ENCODE measurements at places on chromosomes 5 and 9.

GRCh38 chr5:132386644-132387286 lies 17.3 kb downstream of the SLC22A5 start:
- DNase-seq: peak; percentile 24

- no peak for DNase-seq
Measured at GRCh38 chr5:126864042-126864688, 87.2 kb downstream of the LMNB1 start.

DNA sequence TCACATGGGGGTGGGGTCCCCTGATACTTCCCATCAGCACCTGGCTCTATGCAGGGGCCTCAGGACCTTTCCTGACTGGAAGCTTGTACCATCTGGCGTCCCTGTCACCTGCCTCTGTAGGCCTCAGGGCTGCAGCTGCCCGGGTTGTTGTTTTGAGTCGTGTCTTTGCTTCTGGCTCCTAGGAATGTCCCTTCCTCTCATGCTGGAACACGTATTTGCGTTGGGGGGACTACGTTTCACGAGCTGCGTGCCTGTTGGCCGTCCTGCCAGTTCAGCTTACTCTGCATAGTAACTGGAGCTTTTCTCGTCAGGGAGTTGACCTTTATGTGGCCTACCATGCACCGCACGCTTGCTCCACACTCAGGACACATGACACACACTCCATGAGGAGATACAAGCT lies 54.9 kb upstream of the IRX4 start:
- DNase-seq: no peak

DNA sequence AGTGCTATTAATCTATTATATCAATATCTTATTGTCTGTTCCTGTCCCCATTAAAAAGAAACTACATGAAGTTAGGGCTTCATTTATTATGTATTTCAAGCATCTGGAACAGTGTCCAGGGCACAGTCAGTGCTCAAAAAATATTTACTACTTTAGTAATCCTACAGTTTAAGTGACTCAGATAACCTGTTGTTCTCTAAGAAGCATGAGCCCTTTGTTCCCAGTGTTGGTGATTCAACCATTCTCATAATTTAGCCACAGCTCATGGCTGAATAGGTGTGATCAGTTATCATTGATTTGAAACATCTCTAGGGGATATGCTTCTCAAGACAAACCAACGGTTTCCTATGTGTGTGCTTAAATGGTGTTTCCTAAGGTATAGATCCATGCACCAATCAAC lies 292.7 kb downstream of the TMEM167A start:
- no peak for DNase-seq

DNA sequence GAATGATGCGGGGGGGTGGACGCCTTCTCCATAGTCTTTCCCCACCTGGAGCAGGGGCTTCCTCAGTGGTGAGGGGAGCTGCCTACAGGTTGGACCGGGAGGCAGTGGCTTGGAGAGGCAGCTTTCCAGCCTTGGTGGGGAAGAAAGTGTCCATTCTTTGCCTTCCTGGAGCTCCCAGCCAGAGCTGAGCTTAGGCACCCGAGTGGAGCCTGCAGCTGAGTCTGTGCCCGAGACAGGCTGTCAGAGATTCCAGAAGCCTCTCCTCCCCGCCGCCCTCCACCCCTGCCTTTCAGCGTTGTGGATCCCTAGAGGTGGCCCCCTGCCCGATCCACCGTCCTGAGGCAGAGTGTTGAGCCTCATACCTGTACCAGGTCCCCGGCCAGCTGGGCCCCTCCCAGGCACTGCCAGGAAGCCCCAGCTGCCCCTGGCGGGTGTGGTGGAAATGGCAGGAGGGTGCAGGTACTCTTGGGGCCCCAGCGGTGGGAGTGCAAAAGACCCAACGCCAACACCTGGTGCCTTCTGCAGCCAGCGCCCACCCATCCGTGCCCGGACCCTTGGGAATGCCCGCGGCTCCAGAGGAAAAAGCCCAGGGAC lies 112.0 kb downstream of the RXRA start:
- no peak for DNase-seq

GRCh38 chr5:133399247-133399891 lies 213.0 kb downstream of the FSTL4 start:
- no peak for DNase-seq

- no peak for DNase-seq
Measured at GRCh38 chr9:130539420-130540223, 39.8 kb upstream of the FUBP3 start.
